ENCODE measurements at places on chromosomes 12 and 14.

DNA sequence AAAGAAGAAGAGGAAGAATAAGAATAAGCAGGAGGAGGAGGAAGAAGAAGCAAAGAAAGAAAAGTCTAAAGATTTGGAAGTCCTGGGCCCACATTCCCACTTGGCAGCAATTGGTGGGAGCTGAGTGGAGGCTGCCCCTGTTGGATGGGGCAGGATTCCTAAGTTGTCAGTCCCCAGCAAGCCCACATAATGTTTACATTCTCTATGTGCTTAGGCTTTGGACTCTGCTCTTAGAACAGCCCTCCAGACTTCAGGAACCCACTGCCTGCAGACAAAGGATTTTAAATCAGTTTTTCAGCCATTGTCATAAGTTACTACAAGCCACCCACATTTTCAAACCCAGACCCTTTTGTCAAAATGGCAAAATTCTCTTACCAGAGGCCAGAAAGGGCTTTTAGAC is 92.0 kb downstream of the OTX2 start:
- no peak for DNase-seq

DNA sequence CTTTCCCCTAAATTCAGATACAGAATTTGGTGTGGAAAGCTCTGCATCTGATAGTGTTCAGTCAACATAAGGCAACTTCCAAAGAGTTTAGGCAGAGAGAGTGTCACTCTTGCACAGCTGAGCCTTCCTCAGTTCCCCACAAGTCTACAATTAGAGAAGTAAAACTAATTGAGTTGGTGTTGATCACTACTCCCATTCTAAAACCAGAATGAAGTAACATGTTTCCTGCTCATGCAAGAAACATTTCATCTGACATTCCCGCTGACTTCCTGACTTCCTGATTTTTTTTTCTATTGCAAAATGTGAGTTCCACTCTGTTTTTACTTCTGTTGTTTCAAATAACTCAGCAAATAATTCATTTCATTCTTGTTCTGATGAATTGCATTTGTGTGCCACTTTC is 271.0 kb downstream of the ALG10B start:
- DNase-seq = no peak

GRCh38 chr12:46266869-46267574 is 1.8 kb downstream of the SLC38A1 start:
- DNase-seq = no peak

DNA sequence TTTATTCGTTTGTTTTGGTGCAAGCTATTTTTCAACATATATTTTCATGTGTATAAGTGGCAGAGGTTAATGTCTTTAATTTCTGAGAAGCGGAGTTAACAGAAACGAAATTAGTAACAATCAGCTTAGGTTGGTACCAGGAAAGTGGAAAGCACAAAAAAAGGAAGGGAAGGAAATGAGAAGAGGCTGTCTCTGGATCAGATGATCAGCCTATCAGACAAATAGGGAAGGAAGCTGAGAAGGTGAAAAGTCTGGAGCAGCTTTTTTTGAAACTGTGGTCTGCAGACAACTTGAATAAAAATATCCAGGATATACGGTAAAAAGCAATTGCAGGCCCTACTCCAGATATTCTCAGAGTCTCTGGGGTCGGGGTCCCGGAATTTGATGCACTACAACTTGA is 265.0 kb downstream of the SSPN start:
- DNase-seq = no peak

- DNase-seq = no peak
Measured at GRCh38 chr12:128671528-128672042, 152.2 kb downstream of the SLC15A4 start.

DNA sequence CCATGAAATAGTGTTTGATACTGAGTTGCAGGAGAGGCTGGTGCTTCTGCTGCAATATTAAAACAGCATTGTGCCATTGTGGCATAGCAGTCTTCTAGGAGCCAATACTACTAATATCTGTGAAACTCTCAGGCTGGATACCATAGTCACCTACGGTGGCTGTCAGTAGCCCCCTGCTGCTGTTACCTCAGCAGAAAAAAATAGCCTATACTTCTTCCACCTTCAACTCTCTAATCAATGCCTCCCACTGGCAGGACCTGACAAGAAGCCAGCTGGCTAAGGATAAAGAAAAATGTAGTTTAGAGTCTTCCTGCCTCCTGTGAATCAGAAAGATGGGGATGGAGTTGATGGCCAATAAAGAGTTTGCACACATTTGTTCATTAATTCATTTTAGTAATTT is 91.6 kb downstream of the PDE3A start:
- DNase-seq = no peak

GRCh38 chr14:86826661-86827060 is 1166.3 kb downstream of the GALC start:
- DNase-seq = no peak

DNA sequence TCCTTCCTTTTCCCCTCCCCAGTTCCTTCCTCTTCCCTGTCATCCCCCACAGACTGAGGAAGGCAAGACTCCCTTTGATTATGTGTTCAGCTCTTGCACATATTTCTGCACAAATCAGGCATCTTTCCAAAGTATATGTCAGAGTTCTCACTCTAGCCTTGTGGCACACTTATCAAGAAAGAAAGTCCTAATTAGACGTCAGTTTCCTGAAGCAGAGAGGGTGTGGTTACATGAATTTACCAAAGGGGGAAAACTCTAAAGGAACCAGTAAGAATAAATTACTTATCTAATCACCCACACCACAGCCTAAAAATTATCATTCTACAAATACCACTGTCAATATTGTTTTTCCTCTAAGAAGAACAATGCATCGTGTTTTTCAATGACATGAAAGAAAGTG is 120.7 kb upstream of the GRIP1 start:
- no peak for DNase-seq

- DNase-seq = peak; percentile 67
Measured at GRCh38 chr12:110203546-110203945, 77.5 kb upstream of the ATP2A2 start.

DNA sequence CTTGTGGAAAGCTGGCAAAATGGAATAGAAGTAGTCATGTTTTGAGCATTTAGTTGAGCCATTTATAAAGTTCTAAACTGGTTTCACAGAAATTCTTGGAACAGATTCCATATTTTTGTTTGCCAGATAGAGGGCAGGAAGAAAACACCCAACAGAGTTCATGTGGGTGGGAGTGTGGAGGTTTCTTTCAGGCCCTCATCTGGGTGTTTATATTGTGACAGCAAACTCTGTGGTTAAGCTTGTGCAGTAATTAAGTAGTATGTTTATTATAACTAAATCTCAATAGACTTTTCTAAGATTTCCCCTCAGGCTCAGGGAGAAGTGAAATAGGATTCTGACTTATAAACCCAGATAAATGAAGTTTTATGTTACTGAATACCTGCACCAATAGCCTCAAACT is 57.4 kb downstream of the SPPL3 start:
- DNase-seq = no peak

DNA sequence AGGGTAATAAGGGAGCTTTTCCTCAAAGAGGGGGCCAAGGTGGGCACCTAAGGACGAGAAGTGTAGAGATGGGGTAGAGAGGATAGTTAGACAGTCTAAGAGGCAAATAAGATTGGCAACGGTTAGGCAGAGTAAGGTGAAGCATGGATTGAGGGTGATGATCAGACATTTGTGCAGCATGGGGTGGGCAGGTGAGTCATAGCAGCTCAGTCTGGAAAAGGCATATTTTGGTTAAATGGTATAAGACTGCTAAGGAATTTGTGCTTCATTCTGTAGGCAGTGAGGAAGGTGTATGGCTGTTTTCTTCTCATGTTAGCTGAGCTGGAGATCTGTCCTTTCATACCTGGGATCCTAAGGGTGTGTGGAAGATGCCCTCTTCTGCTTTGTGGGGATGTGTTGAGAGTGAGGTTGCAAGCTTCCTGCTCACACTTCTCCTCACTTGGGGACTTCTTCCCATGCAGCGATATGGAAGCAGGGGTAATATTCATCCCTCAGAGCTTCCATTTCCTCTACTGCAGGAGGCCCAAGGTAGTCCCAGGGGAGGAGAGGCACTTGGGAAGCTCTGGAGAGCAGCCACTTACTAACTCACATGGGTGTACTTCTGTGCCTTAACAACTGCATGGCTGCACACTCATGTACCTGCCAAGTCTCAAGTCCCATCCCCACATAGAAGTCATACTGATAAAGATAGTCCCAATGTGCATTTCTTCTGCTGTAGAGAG is 28.9 kb downstream of the GSG1 start:
- DNase-seq = no peak

GRCh38 chr12:45732250-45732649 is 2.7 kb downstream of the ARID2 start:
- DNase-seq = no peak

- DNase-seq = no peak
Measured at GRCh38 chr12:9761419-9761781, 699 bp upstream of the CD69 start.

DNA sequence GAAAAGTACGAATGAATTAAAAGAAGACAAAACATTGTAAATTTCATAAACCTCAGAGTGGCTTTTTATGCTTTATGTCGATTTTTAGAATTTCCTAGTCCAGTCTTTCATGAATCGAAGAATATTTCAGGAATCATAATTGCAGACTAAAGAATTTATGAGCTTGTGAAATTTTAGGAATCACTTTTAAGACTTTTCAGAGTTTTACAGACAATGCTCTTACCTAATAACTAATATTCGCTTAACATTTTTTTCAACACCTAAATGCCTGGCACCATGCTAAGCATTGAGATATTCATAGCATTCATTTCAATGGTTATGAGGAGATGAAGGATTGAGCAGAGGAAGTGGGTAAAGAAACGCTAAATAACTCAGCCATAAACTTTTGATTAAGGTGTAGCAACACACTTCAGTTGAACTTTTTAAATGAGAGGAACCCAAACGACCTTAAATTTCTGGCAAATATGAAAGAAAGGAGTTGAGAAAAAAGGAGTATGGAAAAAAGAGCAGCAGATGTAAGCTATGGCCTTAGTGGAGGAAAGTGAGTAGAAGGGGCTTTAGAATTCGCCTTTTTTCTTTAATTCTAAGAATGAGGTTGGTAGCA is 739 bp upstream of the USP44 start:
- no peak for DNase-seq

- DNase-seq = no peak
Measured at GRCh38 chr14:96987086-96987474, 189.9 kb downstream of the VRK1 start.

DNA sequence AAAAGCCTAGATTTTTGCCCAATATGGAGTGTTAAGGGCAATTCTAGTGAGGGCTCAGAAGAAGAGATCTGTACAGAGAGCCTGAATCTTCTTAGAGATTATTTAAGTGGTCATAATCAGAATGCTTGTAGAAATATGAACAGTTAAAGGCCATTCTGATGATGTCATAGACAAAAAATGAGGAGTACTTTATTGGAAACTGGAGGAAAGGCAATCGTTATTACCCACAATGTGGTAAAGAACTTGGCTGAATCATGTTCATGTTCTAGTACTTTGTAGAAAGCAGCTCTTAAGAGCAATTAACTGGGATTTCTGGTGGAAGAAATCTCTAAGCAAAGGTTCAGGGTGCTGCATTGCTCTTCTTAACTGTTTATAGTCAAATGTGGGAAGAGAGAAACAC is 36.4 kb upstream of the SYT10 start:
- DNase-seq = no peak

- no peak for DNase-seq
Measured at GRCh38 chr14:55741240-55741639, 161.2 kb downstream of the KTN1 start.

DNA sequence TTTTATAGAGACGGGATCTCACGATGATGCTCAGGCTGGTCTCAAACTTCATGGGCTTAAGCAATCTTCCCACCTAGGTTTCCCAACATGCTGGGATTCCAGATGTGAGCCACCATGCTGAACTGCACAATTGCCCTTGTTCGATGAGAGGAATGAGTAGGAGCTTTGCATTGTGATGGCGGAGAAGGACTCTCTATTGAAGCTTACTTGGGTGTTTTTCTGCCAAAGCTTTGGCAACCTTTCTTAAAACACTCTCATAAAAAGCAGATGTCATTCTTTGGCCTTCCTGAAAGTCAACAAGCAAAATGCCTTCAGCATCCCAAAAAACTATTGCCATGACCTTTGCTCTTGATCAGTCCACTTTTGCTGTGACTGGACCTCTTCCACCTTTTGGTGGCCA is 904.8 kb upstream of the TMEM132C start:
- DNase-seq = no peak

GRCh38 chr14:51443195-51444018 is 203.4 kb downstream of the TMX1 start:
- no peak for DNase-seq

- DNase-seq = no peak
Measured at GRCh38 chr12:94193168-94193567, 44.8 kb downstream of the PLXNC1 start.

- no peak for DNase-seq
Measured at GRCh38 chr14:36452860-36453259, 67.2 kb downstream of the NKX2-1 start.

DNA sequence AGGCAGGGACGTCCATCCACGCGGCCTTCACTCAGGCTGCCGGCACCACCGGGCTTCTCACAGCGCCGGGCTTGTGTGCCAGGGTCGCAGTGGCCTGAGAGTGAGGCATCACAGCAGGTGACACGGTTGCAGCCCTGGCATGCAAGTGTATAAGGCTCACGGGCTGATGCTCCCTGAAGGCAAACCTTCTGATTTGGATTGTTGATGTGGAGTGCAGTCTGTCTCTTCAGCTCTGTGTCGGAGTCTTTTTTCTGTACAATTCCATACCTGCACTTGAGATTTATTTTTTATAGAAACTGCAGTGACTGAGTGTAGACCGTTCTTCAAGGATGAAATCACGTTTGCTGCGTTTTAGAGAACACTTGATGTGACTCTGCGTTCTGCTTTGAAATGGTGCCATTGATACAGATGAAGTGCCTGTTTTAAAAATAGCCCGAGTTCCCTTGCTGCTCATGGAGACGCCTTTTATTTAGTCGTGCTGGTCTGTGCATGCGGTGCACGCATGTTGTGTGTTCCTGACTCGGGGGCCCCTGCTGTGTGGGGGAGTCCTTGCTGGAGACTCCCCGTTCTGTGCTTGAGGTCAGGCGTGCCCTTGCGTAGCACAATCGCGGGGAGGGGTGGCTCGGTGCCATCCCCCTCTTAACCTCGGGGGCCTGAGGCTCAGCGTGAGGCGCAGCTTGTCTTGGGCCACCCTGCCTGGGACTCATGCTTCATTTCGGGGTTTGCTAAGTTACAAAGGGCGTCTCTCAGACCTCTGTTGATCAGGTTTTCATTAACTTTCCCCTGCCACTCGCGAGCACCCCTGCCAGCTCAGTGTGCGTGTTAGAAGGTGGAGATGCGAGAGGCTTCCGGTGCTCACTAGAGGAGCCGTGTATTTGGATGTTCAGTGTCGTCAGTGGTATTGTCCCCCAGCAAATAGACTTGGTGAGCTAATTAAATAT is 21.6 kb upstream of the AMN start:
- no peak for DNase-seq

DNA sequence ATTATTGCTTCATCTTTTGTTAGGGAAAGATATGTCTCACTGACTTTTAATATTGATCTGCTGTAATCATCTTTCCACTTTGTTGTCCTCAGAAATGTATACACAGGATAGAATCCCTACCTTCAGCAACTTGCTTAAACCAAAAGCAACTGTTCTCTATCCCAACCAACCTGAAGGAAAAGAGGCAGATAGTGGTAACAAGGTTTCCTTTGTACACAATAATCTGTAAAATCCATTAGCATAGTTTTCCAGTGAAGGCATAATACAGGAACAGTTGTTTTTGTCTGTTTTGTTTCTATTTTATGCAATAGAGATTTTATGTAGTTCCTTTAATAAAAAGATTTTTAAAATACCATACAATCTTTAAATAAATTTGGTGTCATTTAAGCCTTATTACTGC is 170.5 kb downstream of the PIK3C2G start:
- DNase-seq = no peak

GRCh38 chr12:114829833-114830232 is 145.9 kb upstream of the TBX3 start:
- DNase-seq = no peak

- DNase-seq = no peak
Measured at GRCh38 chr12:104427547-104427938, 29.2 kb upstream of the CHST11 start.
